Hepatic stellate cell (primary cell): ENCODE measurements at places on chromosomes 2 and 18.
A peak's percentile ranks its signal among the peaks of the same experiment; 100 is the strongest.

DNA sequence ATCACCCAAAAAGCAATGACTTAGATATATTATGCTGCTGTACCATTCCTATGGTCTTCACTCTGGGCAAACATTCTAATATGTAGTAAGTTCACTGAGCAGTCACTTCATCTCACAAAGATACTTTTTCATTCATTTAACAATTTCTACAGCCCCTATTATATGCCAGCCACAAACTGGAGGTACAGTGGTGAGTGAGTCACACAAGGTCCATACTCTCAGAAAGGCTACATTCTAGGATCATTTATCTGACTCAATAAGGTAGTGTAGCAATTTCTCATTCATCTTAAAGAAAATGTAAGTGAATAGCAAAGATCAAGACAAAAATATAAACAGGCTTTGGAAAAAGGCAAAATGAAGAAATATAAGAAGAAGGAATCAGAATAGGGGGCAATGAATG lies 40.5 kb downstream of the NHEJ1 start:
- DNase-seq = no peak

- no peak for DNase-seq
Observed at GRCh38 chr2:227853204-227853629, 18.2 kb upstream of the DAW1 start.

- peak; percentile 46 for DNase-seq
Observed at GRCh38 chr2:143901185-143901842, 618.6 kb downstream of the ZEB2 start.

- no peak for DNase-seq
Observed at GRCh38 chr2:99695130-99695943, 205.5 kb upstream of the REV1 start.

GRCh38 chr18:36191286-36191685 lies 4.0 kb downstream of the MOCOS start:
- DNase-seq = no peak

DNA sequence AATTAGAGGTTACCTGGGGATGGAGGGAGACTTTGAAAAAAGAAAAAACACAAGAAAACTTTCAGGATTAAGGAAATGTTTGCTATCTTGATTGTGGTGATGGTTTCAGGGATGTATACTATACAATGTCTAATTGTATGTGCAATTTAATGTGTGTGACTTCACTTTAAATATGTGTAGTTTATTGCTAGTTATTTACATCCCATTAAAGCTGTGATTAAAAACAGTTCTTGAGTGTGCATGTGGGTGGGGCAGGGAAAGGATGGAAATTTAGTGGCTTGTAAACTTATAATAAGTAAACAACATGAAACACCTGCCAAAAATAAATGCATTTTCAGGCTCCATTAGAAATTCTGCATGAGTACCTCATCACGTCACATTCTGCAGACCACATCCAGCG lies 167.0 kb downstream of the MYO5B start:
- DNase-seq = no peak

DNA sequence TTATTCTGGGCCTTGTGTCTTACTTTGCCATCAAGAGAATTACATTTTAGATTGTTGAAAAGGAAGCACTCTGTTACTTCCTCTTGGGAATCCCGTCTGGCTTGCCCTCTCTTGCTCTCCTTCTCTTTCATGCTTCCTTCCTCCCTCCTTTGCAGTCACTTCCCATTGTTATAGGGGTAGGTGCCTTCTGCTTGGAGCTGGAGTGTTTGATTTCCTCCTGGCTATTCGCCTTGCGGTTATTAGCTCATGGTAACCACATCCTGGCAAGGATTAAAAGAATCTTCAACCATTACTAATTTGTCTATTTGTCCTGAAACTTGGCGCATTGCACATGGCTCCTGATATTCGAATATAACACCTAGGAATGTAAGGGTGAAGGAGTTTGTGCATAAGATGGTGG lies 115.0 kb downstream of the CERS6 start:
- DNase-seq = no peak

GRCh38 chr2:71595569-71595968 lies 142.2 kb downstream of the DYSF start:
- DNase-seq = no peak

GRCh38 chr18:78519394-78520062 lies 460.1 kb upstream of the SALL3 start:
- DNase-seq = no peak

- DNase-seq = no peak
Observed at GRCh38 chr2:195447323-195447975, 209.6 kb upstream of the SLC39A10 start.

DNA sequence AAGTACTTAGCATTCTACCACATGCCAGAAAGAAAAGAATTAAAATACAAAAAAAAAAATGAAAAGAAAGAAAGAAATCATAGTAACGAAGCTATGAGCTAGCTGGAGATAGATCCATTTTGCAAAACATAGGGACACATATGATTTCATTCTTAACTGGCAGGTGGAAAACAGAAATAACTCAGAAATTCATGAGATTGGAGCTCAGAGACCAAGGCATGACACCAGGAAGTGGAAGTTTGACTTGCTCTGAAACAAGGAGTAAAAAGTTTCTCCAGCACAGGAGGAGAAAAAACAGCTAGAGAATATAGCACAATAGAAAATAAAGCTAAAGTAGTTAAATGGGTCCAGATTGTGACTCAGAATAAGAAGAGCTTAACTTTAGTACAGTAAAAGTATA lies 278.1 kb downstream of the ZEB2 start:
- DNase-seq = no peak

DNA sequence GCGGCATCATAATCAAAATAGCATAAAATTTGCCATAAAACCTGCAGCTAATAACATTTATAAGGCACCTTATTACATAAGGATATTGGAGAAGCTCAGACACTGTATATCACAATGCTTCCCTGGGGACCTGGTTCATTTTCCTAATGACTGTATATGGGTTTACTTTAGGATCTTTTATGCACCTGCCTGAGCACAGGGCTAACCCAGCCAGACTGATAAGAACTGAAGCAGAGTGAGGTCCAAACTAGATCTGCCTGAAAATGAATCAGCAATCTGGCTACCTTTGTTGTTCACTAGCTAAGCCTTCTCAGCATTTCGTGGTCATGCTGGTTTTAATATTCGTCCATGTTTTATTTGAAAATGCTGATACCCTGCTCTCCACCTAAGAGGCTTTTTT lies 1922.3 kb upstream of the CELF4 start:
- no peak for DNase-seq

GRCh38 chr2:33391529-33392255 lies 84.8 kb upstream of the RASGRP3 start:
- DNase-seq = no peak

GRCh38 chr2:12884713-12885282 lies 168.1 kb downstream of the TRIB2 start:
- DNase-seq = peak; percentile 69

GRCh38 chr2:44097322-44097907 lies 71.3 kb upstream of the PPM1B start:
- DNase-seq = no peak

DNA sequence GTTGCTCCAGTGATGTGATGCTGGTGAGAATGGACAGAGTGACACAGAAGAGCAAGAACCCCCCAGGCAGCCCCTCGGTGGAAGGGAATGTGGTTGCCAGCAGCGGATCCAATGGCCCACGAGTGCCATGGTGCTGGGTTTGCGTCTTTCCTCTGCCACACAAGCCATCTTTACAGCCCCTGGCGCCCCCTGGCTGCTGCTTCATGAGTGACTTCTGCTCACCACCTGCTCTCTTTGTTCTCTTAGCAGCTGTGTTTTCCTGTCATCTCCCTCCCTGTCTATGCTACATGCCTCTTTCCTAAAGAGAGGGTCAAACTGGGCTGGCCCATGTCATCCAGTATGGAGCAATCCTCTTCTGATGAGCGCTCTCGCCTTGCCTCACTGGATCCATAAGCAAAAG lies 300.0 kb upstream of the SMIM21 start:
- DNase-seq = peak; percentile 8

DNA sequence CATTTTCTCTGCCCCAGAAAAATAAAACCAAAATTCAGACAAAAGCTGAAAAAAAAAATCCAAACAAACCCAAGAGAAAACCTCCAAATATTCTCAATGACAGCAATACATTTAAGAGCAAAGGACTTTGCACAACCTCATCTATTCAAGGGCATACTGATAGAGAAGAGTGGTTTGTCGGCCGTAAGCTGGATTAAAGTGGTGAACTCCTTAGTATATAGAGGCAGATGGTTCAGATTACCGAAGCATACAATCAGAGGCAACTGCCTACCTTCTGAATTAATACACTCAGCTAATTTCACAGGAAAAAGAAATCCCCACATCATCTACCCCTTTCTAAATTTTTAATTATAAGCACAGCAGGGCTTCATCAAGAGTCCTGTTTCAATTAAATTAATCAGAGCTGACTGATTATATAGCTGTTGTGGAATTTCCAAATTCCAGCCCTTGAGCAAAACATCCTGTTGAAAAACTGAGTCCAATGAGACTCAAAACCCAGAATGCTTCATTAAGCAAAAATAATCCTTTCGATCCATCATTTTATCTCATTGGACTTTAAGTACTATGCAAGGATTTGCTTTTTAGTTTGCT lies at the start of gene CPLX4:
CPLX4 (minus strand) TSS at position 190 of the 591 bp plus-strand sequence; CDS start at position 3, 187 bp downstream.
- DNase-seq = no peak

DNA sequence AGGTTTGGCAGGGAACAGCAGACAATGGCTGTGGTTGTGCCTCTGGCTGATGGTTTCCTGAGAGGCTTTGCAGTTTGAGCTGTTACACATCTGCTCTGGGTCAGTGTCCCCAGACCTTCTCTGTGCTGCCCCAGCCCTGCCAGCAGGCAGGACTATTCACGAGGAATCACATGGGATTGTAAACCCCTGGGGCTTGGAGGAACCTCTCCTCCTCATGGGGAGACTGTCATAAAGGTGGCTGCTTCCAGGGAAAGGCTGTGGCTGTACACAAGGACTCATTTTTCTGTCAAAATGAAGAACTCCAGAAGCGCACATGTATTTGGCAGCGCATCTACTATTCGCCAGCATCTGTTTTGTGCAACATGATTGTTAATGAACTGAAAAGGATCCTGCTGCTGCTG lies 142.6 kb upstream of the CYP1B1 start:
- DNase-seq = no peak

- DNase-seq = peak; percentile 75
Observed at GRCh38 chr2:127695491-127696472, 5.5 kb upstream of the SFT2D3 start.

GRCh38 chr2:142754182-142754581 lies 123.3 kb upstream of the KYNU start:
- DNase-seq = no peak

GRCh38 chr18:49471532-49471931 lies 11.1 kb upstream of the DYM start:
- no peak for DNase-seq

DNA sequence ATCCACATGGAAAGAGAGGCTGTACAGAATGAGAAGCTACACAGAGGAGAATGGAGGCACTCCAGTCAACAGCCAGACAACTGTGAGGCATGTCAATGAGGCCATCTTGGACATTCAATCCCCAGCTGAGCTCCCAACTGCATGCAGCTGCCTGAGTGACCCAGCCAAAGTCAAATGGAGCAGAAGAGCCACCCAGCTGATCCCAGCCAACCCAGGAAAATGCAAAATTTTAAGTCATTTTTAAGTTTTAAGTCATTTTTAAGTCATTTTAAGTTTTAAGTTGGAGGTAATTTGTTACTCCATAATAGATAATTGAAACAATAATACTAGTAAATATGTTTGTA lies 63.6 kb downstream of the RBMS1 start:
- no peak for DNase-seq

GRCh38 chr2:144067506-144067905 lies 452.4 kb downstream of the ZEB2 start:
- DNase-seq = no peak
